ENCODE measurements at places on chromosomes 4 and X.

- no peak for DNase-seq
These were observed 103.8 kb downstream of the TBC1D19 start for GRCh38 chr4:26687728-26688127.

GRCh38 chr4:24026596-24026995, 136.7 kb upstream of the PPARGC1A start:
- DNase-seq, result no peak

GRCh38 chr4:17093481-17093880, 195.0 kb upstream of the LDB2 start:
- DNase-seq, result no peak

GRCh38 chr4:40314951-40315350, 20.2 kb upstream of the CHRNA9 start:
- DNase-seq, result no peak

- DNase-seq, result no peak
These were observed 33.4 kb upstream of the RASGEF1B start for GRCh38 chr4:81505004-81505598.

DNA sequence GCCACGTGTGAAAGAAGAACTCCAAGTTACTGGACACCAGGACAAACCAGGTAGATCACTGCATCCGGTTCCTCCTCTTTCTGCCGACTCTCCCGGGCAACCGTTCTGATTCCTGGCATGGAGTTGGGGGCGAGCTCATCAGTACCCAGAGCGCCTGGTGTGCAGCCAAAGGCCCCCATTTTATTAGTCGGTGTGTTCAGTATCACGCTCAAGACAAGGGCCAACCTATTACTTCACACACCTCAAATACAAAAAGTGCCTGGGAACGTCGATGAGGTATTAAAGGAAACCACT, 2.8 kb upstream of the CTBP1 start:
- DNase-seq, result no peak

GRCh38 chr4:1243451-1244080, 5.4 kb downstream of the CTBP1 start:
- DNase-seq, result no peak

GRCh38 chr4:40688446-40689095, 58.9 kb upstream of the RBM47 start:
- no peak for DNase-seq

GRCh38 chrX:104254442-104255115, at the start of gene ESX1:
ESX1 (minus strand) TSS chrX:104254933; CDS start chrX:104254849, 84 bp downstream.
- DNase-seq, result peak; percentile 4

DNA sequence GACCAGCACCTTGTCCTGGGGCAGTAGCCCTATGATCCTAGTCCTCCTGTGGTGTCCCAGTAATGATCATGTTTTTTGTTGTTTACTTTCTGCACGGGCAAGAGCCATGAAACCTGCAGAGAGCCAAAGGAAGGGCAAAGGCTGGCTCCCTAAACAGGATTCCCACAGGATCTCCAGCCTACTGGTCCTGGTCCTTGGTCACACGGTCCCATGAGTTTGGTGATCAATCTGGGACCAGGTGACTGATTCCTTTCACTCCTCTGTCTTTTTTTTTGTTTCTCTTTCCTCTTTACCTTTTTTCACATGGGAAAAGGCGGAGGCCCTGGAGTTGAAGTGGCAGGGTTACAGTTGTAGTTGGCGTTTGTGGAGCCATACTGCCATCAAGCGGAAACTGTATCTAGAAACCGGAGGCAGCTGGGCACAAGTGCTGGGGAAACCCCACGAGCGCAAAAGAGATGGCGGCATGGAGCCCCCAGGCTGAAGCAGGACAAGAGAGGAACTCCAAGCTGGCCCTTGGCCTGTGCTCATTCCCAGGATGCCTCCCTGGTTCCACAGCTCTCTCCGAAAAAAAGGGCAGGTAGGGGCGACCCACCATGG, 34.6 kb downstream of the NBDY start:
- DNase-seq, result no peak

DNA sequence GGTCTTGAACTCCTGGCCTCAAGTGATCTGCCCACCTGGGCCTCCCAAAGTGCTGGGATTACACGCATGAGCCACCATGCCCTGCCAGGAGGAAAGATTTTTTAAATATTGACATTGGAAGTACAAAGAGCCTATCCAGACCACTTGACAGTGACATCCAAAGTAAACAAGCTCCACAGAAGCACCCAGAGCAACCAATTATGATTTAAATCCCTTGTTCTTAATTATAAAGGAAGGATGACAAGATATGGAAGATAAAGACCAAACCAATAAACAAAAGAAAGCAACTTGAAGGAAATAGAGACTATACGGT, 27.7 kb upstream of the RPL34 start:
- peak; percentile 10 for DNase-seq

DNA sequence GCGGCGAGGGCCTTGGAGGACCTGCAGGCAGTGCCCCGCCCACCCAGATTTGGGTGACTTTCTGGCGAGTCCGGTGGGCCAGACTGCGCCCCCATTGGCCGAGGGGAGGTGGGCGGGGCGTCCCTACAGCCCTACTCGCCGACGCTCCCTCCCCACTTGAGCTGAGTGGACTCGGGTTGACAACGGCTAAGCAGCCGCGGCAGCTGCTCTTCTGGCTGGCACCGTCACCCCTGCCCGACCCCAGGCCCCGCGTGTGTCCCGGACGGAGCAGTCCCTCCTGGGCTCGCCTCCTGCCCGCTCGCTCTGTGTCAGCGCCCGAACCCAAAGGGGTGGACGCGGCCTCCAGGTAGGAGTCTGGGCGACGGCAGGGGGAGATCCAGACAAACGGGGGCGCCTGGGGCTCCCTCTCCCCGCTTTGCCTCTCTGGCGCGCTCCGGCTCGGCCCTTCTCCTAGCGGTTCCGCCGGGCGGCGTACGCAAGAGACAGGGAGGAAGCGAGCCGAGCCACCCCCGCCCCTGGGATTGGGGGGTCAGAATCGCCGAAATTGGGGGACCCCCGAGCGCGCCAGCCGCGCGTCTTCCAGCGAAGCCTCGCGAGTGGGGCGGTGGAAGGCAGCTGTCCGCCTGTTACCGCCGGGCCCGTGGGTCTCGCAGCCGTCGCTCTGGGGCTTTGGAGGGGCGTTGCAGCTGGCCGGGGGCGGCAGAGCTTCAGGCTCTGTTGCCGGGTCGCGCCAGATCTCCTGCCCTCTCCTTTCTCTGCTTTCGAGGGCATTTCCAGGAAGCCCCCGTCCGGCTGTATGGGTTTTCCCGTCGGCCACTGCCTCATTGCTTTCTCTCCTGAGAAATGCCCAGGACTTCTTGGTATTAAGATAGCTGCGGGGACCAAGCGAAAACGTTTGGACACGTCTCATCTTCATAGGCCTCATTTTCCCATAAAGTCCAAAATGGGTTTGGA, 46.3 kb downstream of the STARD8 start:
- DNase-seq, result peak; percentile 87

- no peak for DNase-seq
These were observed 303.5 kb upstream of the GATB start for GRCh38 chr4:152064282-152064681.

- no peak for DNase-seq
These were observed 67.8 kb downstream of the TAPT1 start for GRCh38 chr4:16158504-16158852.

GRCh38 chrX:27915617-27916016, 65.6 kb downstream of the DCAF8L1 start:
- no peak for DNase-seq

GRCh38 chr4:53712408-53713020, 121.2 kb upstream of the LNX1 start:
- no peak for DNase-seq

- DNase-seq, result no peak
These were observed 268.9 kb downstream of the ASMT start for GRCh38 chrX:1883772-1884171.

DNA sequence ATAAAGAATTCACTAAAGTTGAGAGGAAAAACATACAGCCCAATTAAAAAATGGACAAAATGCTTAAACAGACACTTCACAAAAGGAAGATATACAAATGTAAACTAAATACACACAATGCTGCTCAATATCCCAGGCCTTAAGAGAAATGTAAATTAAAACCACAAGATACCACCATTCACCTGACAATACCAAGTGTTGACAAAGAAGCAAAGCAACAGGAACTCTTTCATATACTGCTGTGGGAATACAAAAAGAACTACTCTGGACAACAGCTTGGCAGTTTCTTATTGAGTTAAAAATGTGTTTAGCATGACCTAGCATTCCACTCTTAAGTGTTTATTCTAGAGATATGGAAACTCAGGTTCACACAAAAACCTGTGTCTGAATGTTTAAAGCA, 71.3 kb downstream of the ABCB7 start:
- no peak for DNase-seq

DNA sequence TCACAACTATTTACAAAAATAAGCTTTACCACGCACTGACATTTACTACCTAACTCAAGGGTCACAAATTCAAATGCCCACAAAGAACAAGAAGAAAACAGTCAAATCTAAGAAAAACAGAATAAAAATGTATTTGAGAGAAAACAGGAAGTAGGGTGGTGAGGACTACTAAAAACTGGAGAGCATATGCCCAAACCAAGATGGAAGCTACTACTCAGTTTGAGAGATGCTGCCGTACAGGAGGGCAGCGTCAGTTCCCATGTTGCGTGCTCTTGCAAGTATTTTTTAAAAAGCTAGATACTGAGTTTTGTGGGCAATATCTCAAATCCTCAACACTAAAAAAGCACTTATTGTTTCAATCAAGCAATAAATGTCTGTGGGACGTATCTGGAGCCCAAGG, 16.2 kb downstream of the HNRNPD start:
- no peak for DNase-seq

DNA sequence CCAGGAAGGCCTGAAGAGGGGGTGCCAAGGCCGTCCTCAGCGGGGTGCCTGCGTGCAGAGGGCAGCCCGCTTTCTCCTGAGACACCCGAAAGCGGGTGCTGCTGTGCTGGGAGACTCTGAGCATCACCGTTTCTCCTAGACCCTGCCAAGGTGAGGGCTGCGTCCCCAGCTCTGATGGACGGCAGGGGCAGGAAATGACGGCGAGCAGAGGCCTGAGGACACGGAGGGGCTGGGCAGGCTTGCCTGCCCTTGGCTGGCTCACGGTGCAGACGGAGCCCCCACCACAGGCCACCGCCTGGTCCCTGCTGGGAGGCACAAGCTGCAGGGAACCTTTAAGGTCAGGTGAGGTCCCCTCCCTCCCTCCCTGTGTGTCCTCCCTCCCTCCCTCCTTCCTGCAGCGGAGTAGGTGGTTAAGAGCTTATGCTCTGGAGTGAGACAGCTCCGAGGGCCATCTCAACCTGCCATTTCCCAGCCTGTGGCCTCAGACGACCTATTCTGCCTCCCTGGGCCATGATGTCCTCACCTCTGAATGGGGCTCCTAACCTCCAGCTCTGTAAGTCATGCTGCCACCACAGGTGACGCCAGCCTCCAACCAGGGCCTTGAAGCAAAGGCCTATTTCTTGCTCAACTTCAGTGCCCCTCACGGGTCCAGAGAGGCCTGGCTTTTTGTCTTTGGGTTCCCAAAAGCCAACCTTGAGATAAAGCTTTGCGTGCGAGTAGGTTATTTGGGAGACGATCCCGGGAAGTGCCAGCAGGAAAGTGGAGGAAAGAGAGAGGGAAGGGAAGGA, 54.2 kb upstream of the GRPEL1 start:
- no peak for DNase-seq

- DNase-seq, result no peak
These were observed 15.6 kb downstream of the PGK1 start for GRCh38 chrX:78119521-78120227.

- peak; percentile 20 for DNase-seq
These were observed 16.9 kb upstream of the TSR2 start for GRCh38 chrX:54423161-54423888.

DNA sequence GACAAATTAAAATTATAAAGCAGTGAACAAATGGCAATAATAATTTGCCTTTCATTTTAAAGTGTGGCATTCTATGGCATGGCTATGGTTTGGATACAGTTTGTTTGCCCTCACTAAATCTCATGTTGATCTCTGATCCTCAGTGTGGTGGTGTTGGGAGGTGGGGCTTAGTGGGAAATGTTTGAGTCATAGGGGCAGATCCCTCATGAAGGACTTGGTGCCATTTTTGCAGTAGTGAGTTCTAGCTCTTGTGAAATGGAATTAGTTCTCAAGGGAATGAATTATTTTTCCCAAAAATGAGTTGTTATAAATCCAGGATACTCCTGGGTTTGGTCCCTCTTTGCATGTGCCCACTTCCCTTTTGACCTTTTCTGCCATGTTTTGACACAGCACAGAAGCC, 181.4 kb downstream of the AMELX start:
- no peak for DNase-seq

DNA sequence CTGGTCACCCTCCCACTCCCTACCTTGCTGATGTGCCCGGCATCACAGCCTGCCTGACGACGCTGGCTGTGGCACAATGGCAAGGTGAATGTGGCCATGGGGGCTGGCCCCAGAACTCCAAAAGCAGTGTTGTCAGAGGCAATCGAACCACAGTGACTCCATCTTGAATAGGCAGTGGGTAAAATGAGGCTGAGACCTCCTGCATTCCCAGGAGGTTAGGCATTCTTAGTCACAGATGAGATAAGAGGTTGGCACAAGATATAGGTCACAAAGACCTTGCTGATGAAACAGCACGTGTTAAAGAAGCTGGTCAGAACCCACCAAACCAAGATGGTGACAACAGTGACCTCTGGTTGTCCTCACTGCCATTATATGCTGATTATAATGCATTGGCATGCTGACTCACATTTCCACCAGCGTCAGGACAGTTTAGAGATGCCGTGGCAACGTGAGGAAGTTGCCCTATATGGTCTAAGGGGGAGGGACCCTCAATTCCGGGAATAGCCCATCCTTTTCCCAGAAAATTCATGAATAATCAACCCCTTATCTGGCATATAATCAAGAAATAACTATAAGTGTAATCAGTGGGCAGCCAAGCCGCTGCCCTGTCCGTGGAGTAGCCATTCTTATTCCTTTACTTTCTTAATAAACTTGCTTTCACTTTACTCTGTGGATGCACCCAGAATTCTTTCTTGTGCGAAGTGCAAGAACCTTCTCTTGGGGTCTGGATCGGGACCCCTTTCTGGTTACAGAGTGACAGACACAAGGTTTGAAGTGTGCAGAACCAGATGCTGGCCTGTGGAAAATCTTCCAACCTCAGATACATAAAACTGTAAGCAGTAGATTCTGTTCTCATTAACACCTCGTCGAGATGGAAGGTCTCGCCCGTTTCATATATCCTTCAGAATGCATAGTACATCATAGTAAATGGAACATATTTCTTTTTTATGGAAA, 26.8 kb upstream of the CLDN24 start:
- DNase-seq, result no peak

GRCh38 chr4:174260099-174260498, 23.4 kb downstream of the FBXO8 start:
- no peak for DNase-seq

DNA sequence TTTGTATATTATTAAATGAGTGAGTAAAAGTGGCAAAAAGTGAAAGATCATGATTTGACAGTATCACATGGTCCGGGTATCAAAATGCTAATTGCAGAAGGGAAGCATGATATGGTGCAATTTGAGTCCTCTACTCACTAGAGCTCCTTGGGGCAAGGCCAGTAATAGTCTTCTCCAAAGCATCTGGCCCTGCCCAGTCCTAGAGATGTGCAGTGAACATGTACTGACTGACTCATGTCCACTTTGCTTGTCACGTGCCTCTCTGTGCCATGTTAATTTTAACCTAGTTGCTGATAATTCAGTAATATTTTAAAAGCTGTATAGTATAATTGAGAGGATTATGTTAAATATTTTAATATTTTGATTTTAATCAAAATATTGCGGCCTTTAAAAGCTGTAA, 54.6 kb upstream of the TENM3 start:
- no peak for DNase-seq

- DNase-seq, result no peak
These were observed 28.3 kb downstream of the ENOX2 start for GRCh38 chrX:130874751-130875150.

Measured in HAP-1 (cell line).